ENCODE measurements at places on chromosomes 7 and 10.

- DNase-seq = no peak
These were observed 114.9 kb downstream of the IPMK start for GRCh38 chr10:58152673-58153263.

DNA sequence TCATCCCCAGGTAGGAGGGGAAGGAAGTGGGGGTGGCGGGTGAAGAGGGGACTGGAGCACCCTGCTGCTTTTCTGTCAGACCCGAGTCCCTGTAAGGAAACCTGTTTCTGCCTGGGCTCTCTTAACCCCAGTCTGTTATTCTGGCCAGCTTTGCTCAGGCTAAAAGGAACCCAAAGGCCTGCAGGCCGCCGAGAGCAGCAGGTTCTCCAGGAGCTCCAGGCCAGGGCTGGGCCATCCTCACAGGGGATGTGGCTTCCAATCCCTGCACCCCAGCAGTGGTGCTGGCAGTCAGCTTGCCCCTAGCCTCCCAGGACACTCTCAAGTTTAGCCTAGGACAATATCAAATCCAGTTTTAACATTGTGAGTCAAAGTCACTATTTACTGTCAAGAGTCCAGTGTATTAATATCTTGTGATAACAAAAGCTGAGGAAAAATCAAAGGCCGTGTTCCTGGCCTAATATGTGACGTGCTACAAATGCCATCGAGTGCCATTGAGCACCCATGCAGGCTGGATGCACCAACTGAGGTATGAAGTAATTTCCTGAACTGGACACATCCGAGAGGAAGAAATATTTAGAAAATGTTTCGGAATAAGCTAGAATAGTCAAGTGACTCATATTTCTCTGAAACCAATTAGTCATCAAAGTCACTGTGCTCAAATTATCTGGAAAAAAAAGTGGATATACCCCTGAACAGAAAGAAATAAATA, 7.0 kb downstream of the PKD1L1 start:
- peak; percentile 45 for DNase-seq

GRCh38 chr7:77553123-77553522, 16.0 kb downstream of the PTPN12 start:
- DNase-seq = no peak

DNA sequence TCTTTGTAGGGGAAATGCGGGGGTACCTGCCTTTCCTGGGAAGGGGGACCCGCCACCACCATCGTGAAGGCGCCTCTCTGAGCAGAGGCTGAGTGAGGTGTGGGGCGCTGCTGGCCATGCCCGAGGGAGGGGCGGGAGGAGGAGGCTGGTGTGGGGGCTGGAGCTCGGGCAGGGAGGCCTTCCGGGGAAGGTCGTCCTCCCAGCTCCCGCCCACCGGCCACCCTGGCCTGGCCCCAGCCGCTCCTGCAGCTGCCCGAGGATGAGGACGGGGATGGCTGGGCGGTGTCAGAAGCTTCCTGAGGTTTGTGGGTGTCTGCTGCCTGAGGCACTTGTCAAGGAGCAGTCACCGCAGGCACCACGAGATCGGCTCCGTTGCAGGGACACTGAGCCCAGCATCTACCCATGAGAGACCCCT, 11.4 kb downstream of the PWWP2B start:
- DNase-seq = no peak

GRCh38 chr7:121305109-121305508, 23.7 kb upstream of the WNT16 start:
- DNase-seq = no peak

GRCh38 chr7:46291601-46292150, 370.6 kb upstream of the IGFBP3 start:
- DNase-seq = peak; percentile 61

- DNase-seq = no peak
These were observed 72.6 kb downstream of the FAM53B start for GRCh38 chr10:124671486-124672075.

DNA sequence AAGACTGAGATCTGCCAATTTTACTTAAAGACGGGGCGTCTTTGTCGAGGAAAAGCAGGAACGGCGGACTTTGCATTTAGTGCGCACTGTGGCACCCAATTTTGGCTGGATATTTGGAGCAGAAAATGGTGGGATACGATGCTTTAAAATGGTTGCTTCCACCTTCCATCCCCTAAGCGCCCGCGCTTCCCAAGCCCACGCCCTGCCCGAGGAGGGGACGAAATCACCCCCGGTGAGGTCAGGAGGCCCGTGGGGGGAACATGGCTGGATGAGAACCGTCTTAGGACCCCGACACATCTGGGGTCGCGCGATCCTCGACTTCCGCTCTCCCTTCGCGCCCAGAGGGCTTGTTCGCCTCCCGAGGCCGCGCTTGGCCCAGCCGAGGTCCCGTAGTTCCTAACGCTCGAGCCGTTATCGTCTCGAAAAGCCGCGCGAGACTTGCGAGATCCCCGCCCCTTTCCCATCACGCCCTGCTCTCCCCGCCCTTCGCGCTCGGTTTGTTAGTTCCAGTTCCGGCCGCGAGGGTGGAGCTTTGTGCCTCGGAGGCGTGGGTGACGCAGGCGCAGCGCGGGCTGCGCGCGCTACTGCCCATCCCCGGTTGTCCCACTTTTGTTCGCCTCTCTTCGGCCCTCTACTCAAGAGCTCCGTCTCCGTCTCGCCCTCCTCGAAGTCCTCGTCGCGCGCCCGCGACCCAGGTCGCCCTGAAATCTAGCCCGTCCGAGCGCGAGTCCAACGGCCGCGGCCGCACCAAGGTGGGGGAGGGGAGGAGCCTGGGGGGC, at the start of gene SRRT:
Gene SRRT (plus strand): TSS at position 527 of the 779 bp plus-strand sequence. CDS start 488 bp downstream, outside the sequence.
- DNase-seq = peak; percentile 95

DNA sequence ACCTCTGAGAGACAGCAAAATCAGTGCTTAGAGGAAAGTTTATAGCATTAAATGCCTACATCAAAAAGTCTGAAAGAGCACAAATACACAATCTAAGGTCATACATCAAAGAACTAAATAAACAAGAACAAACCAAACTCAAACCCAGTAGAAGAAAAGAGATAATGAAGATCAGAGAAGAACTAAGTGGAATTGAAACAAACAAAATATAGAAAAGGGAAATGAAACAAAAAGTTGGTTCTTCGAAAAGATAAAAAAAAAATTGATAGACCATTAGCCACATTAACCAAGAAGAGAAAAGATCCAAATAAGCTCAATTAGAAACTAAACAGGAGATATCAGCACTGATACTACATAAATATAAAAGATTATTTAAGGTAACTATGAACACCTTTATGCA, 280.0 kb upstream of the NRG3 start:
- DNase-seq = no peak

DNA sequence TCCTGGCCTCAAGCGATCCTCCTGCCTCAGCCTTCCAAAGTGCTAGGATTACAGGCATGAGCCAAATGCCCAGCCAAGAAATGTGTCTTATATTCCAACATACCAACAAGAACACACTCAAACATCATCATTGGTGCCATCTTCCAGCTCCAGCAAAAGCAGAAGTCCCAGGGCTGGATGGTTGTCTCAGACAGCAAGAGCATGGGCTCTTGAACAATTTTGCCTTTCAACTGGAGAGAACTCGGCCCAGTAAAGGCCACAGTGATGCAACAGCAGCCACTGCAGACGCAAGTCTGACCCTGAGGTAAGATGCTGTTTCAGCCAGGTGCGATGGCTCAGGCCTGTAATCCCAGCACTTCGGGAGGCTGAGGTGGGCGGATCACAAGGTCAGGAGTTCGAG, 52.8 kb upstream of the NFE2L3 start:
- DNase-seq = no peak

DNA sequence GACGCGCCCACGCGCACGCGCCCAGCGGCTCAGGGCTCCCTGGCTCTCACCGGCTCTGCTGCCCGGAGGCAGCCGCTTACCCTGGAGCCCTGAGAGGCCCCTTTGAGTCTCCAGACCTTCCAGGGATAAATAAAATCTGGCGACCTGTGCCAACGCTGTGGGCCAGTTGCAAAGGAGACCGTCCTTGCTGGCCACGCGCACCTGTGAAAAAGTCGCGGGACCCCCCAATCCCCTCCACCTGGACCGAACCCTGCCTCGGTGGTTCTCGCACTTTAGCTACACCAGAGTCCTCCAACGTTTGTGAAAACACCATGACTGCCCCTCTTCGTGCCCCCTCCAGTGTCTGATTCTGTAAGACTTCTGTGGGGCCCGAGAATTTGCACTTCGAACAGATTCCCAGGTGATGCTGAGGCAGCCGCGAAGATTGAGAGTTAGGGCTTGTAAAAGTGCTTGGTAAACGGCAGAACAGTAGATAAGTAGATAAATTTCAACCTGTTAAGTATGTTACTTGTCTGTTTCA, 102.4 kb upstream of the SVIL start:
- no peak for DNase-seq

GRCh38 chr10:61472090-61472674, 19.0 kb upstream of the TMEM26 start:
- DNase-seq = no peak

DNA sequence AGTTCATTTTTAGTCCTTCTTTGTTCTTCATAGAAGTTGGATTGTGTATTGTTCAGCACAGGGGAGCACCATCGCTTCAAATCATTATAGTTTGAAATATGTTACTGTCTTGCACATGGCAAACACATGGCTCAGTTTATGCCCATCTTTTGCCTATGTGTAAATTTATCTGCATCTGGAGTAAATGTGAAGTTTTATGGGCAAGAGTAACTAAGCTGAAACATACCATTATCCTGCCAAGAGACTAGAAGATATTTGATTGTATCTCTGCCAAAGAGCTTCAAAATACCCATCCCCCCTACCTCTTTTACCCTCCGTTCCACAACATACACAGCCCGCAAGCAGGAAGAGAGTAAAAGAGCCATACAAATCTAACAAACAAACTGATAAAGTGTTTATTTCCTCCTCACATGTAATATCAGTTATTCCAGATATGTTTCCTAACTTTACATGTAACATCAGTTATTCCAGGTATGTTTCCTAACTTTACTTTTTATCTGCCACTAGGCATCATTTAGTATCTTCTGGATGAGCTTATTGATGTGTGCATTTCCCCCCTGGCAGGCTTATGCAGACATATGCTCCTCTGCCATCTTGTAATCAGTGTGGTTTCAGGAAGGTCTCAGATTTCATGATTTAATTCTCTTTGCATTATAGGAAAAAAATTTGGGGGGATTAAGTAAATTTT, 127.7 kb downstream of the SRI start:
- no peak for DNase-seq

- peak; percentile 10 for DNase-seq
These were observed 307.3 kb downstream of the CAMK1D start for GRCh38 chr10:12656518-12657142.

DNA sequence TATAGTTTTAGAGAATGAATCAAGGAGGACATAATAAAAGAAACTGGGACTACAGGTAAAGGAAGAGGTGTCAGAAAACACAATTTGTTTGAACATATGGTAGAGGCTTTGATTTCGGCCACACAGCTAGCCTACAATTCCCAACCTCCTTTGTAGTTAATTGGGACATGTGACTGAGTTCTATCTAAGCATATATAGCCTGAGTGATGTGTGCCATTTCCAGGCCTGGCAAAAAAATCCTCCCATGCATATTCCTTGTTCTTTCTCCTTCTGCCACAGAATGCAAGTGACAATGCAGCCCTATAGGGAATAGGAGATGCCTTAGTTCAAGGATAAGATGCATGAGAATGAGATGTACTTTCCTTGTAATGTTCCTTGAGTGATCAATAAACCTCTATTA, 590.7 kb upstream of the STEAP1 start:
- no peak for DNase-seq

DNA sequence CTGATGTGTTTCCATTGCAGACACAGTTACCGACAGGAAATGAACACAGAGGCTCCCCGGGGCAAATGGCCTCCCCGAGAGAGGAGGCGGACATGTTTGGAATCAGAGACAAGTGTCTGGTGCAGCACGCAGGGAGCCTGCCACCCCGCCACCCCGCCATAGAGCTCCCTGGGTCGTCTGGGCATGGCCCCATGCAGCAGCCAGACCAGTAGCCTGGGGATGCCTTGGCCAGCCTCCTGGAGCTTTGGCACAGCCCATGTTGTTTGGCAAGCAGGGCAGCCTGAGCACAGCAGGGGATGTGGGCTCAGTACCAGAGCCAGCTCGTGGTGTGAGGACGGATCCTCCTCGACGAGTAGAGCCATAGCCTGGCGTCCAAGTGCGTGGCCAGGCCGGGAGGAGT, 80.8 kb downstream of the NKX6-2 start:
- DNase-seq = no peak

DNA sequence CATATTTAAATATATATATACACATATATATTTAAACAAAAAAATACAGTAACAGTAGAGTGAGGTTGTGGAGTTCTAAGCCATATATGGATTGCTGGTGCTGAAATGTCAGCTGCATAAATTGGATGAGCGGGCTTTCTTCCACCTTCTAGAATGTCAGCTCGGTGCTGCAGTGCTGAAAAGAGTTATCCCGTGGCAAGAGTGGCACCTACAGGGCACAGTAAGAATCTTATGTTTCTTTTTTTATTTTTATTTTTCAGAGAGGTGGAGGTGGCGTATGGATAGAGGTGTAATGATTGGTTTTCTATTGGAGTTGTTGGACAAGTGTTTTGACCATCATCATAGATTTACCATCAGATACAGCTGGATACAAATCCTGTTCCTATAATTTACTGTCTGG, 86.2 kb upstream of the DYNC1I1 start:
- DNase-seq = peak; percentile 25

DNA sequence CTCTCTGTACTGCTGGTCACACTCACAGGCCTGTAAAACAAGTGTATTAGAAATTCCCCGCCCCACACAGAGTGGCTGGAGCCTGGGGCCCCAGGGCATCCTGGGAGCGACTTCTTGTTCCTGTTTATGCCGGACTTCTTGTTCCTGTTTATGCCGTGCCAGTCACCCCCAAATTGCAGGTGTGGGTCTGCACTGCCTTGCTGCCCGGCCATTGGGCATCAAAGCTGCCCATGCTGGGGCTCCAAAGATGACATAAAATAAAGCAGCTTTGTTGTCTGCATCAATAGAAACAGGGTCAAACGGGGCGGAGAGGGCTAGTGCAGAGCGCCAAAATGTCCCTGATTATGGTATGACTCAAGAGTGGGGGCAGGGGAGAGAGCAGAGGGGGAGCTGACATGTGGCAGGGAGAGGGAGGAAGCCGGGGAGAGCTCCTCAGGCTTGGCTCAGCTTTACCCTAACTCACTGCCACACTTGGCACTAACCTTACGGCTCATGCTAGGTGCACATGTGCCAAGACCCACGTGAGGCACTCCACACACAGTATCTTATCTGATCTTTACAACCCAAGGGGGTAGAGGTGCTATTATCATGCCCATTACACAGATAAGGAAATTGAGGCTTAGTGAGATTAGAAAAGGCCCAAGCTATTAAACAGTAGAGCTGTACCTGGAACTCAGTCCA, 98.4 kb downstream of the PIP4K2A start:
- peak; percentile 25 for DNase-seq

DNA sequence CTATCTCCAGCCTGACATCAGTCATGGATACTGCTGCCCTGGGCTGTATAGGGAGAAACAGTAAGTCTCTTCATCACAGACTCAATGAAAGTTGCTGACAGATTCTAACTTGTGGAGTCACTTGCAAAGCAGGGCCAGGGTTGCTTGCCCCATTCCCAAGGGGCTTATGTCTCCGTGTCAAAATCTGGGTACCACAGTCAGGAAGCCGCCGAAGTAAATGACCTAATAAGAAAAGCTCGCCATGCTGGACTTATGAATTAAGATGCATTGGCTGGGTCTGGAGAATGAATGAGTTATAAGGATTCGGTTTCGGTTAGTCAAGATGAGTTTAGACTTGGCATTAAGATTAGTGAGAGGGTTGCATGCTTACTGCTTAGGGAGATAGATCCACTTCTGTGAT, 10.8 kb upstream of the OR6V1 start:
- no peak for DNase-seq

All from GM04504 (cell line).